ENCODE measurements at places on chromosomes 16 and 17.

DNA sequence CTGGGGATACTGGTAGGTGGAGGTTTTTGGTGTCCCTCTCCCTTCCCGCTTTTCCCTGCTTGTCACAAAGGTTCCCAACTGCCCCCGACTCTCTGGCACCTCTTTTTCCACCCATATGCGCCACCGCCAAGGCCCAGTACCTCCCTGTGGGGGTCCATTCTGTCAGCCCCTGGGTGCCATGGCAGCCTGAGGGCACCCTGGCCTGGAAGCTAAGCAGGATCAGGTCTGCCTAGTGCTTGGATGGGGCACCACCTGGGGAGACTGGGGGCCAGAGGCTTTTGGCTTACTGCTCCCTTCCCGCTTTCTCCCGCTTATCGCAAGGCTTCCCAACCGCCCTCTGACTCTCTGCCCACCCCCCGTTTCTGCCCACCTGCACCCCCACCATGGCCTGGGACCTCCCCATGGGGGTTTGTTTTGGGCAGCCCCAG, 2286.4 kb downstream of the TP53TG3F start:
- no peak for DNase-seq

- peak; percentile 63 for DNase-seq
These were observed 6.5 kb downstream of the UNC119 start for GRCh38 chr17:28545787-28546415.

- DNase-seq = peak; percentile 52
These were observed 6.9 kb downstream of the CREBBP start for GRCh38 chr16:3873482-3874173.

- DNase-seq = no peak
These were observed 24.5 kb upstream of the DNAH17 start for GRCh38 chr17:78601577-78602190.

- no peak for DNase-seq
These were observed 56.3 kb upstream of the HS3ST4 start for GRCh38 chr16:25635454-25635853.

DNA sequence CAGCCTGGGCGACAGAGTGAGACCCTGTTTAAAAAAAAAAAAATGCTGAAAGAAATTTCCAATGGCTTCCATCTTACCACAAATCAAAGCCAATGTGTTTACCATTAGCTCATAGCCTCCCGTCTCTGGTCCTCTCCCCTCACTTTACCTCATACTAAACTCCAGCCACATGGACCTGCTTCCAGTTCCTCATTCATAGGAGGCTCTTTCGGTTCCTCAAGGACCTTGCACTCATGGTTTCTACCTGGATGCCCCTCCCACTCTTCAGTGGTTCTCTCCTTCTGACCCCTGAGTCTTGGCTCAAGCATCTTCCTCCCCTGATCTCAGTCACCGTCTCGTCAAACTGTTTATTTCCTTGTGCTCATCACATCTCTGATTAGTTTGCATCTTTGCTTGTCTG, 3.8 kb upstream of the DEF8 start:
- no peak for DNase-seq

- no peak for DNase-seq
These were observed 13.7 kb upstream of the CD300E start for GRCh38 chr17:74637265-74637664.

GRCh38 chr17:7078711-7079110, 1.3 kb downstream of the CLEC10A start:
- DNase-seq = no peak

GRCh38 chr16:83953796-83954576, 946 bp downstream of the OSGIN1 start:
- DNase-seq = peak; percentile 61

DNA sequence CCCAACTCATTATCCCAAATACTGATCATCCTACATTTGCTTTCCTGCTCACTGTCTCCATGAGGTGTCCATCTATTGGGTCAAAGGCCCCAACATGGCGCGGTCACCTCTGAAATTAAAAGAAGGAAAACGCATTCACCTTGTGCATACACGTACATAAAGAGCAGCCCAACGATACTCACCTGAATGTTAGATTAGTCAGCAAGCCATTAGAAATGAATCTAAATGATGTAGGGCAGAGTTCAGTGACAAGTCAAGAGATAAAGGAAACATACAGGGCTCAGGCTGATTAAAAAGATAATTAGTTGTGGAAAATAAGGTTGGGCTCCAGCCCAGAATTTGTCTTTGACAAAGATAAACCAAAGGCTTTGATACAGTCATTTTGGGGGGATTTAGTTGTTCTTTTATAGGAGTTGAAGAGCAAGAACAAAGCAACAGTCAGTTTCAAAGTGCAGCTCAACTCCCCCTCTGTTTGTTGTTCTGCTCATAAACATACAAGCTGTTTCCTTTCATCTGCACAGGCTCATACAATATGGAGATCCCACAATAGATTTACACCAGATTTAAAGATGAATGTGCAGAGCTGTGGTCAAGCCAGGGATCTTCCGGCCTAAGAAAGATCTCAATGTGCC, 21.1 kb downstream of the NXPH3 start:
- DNase-seq = no peak

- no peak for DNase-seq
These were observed 208.2 kb downstream of the FTO start for GRCh38 chr16:53912155-53912554.

DNA sequence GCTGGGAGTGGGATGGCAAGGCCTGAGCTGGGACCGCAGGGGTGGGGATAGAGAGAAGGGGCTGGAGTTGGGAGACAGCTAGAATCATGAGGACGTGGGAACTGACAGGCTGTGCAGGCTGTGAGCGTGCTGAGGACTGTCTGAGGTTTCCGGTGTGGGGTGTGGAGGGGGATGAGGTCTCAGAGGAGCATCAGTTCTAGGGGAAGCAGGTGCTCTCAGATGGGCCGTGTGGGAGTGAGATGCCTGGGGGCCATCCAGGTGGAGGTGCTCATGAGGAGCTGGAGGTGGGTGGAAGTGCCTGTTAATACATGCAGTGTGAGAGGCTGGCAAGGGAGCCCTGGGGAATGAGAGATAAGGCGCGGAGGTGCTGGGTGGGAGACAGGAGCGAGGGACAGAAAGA, 27.2 kb downstream of the HASPIN start:
- DNase-seq = no peak

DNA sequence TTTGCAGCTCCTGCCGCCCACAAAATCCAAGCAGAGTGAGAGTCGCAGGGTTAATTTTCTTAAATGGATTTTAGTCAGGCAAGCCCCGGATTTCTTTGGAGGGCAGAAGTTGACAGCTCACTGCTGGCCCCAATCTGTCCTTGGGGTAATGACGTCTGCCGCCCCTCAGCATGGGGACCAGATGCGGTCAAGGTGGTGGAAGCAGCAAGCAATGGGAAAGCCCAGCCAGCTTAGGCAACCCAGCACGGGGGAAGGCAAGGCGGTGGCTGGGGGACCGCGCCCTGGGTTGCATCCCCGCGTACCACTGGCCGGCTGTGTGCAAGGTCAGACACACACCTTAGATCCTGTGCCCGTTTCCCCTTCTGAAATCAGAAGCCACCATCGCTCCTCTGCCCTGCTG, 321.7 kb downstream of the C16orf95 start:
- no peak for DNase-seq

DNA sequence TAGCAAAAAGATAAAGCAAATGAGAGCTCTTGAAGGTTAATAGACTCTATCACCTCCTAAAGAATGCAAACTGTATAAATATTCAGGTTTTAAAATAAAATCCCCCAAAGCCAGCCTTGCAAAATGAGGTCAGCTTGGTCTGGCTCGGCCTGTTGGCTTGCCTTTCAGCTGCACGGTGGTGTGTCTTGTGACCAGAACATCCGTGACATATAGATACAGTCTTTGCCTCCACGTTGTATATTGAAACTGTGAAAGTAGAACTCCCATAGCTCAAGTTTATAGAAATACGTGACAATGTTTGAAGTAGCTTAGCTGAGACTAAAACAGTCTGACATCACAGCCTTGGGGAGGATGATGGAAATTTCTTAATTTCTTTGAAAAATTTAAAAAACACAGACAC, 236.6 kb upstream of the MYOCD start:
- no peak for DNase-seq
